ENCODE measurements at places on chromosomes 2 and 18.

DNA sequence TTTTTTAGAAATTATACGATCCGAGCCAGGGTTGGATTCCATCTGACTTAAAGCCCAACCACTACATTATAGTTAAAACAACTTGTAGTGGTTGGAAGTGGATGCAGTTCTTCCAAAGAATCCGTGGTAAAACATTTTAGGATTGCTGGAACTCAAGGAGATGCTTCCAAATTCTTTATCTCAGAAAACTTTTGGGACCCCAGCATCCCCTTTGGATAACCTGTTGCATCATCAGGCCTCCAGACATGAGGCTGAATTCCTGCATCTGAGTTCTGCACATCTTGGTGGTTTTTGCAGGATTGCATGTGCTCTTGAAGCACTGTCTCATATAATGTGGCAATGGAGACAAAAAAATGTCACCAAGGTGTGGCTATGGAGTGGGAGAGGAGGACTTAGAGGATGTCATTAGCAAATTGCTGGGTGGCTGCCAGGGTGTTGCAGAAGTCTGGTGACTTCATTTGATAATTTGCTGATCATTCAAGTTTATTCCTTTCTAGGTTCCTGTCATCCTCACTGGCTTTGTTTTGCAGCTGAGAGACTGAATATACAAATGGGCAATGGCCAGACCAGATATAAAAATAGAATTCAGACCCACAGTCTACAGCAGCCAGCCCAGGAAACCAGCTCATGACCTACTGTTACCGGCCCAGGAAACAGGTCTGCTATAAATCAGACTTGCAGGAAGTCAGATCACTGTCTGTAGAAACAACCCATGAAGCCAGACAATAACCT, 207.7 kb downstream of the BCL2 start:
- DNase-seq = no peak

- no peak for DNase-seq
These were observed 829.3 kb upstream of the ID2 start for GRCh38 chr2:7852546-7852945.

DNA sequence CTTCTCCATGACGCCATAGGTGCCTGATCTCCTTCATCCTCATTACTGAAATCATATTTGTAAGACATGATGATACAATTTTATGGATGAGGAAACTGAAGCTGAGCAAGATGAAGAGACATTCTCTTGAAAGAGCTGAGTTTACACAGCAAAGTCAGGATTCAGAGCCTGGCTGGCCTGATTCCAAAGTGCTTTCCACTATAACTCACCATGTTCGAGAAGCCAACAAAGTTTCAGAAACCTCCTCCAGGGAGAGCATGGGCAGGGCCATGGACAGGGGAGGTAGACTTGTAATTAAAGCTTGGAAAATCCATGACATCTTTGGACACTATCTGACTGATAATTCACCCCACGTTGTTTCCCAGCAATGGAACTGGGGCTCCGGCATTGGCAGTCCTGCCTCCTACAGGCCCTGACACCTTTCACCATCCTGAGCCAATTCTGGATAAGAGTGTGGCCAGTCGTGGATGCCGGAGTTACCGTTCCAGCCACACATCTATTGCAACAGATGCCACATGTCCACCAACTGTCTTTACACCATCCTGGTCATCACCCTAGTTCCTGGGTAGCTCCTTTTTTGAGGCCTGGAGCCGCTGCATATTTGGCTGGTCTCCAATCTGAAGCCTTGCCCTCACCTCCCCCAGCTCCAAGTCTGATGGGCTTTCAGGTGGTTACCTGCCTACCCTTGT, 85.0 kb upstream of the PPP1CB start:
- DNase-seq = no peak

- DNase-seq = no peak
These were observed 97.2 kb upstream of the PKDCC start for GRCh38 chr2:41950666-41950960.

DNA sequence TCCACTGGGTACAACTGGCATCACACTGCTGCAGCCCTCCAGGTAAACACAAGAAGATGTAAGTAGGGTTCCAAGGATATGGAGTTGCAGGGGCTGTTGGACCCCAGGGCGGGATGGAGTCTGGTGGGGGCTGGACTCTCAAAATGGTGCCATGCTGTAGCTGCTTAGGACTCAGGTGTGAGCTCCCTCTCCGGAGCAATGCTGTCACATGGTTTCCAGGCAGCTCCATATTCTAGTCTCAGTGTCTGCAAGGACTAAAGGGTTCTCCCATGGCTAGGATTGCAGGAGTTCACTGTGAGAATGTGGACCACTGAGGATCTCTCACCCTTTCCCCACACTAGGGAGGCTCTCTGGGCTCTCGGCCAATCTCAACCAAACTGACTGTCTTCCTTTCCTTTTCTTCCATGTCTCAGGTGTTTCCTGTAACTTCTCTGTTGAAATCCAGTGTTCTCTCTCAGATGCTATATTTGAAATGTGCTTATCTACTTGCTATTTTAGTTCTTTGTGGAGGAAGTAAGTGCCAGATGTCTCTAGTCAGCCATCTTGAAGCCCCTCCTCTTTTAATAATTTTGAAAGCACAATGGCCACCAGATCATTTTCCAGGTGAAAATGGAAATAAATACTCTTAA, 57.6 kb downstream of the CCNT2 start:
- DNase-seq = no peak

DNA sequence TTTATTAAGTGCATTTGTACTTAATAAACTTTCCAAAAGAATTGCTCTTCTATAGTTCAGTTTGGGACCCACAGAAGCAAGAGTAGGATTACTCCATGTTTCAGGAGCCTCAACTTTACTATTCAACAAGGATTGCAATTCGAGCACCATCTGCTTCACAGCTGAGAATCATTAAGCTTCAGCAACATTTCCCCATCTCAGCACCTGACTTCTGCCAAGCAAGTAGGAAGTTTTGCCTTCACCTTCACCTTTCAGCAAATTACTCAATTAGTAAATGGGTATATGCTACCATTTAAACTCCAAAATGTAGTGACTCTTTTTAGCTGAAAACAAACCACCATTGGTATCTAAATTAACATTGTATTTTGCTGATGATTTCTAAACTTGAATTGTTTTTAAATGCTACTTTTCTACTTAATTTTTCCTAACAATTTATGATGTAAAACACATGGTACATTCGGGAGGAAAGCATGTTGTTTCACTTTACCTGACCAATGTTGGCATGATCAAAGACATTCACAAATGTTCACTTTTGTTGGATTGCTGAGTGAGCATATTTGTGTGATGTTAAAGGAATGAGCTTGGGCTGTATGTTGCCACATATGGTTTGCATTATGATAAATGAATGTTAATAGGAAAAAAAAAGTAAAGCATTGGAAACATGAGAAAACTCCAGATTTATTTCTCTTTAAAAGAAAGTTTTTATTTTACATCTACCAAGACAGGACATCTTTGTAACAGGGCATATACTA, 159.2 kb downstream of the GULP1 start:
- no peak for DNase-seq
